CD4-positive, alpha-beta T cell treated with Interleukin-21 for 1 hour (primary cell): ENCODE measurements at places on chromosomes 3 and 15.

GRCh38 chr3:27613846-27614500 is 108.2 kb downstream of the EOMES start:
- no peak for DNase-seq

DNA sequence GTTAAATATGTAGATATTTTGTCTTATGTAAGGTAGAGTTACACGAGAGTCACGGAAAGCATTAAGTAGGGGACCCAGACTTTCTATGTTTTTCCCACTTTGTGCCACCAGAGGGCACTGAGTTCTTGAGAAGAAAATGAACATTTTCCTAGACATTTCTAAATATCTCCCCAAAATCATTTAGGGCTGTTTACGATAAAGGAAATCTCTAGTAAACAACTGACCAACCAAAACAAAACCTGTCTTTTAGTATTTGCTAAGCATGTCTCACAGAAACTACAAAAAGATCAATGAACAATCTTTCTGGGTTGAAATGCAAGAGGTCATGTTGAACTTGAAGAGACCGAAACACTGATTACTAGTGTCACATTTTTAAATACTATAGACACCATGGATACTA is 16.1 kb downstream of the POU1F1 start:
- peak; percentile 45 for DNase-seq

DNA sequence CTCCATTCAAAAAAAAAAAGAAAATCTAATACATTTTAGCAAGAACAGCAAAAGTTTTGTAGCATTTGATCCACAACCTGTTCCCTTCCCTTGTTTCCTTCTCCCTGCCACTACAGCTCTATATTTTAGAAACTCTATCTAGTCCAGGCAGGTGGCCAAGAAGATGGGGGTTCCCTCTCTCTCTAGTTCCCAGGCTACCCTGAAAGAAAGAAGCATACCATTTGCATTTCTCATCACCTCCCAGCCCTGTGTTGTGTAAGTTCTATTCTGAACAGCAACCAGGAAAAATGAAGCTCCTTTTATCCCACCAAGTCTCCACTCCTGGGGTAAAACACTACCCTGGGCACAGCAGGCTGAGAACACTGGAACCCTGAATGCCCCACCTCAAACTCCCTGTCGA is 100.0 kb downstream of the PCCB start:
- DNase-seq = no peak

- DNase-seq = no peak
Observed at GRCh38 chr3:124230998-124231397, 239.1 kb upstream of the ROPN1 start.

DNA sequence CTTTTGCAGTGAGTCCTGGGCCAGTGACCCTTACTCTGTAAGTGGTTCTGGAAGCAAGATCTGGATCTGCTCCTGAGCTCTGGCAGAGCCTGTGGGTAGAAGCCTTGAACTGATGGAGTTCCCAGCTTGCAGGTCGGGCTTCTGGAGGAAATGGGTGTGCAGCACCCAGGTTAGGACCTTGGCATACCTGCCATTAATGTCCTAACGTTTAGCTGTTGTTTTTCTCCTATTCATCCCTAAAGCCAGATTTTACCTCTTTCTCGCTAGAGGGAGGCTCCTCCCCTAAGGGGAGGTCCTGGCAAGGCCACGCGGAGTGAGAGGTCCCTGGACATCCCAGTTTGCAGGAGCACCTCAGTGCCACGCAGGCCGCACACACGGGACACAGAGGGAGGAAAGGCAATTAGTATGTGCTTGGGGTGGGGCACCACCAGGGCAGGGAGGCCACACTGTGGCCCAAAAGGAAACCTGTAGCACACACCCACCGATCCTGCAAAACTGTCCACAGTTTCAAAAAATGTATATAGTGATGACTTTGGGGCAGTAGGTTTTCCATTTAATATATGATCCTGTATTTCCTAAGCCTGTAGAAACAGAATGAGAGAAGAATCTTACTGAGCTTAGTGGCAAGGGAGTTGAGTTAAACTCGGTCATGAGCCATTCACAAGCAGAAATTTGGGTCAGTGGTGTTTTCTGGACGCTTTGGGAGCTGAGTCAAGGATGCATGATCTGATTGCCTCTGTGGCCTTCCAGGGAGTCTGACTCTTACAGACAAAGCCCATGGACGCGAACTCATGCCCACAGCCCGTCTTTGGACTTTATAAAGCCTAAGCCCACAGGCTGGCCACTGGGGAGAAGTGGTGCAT is 148.7 kb downstream of the LRRK1 start:
- DNase-seq = no peak

GRCh38 chr3:62562596-62562995 is 189.2 kb upstream of the FEZF2 start:
- no peak for DNase-seq

DNA sequence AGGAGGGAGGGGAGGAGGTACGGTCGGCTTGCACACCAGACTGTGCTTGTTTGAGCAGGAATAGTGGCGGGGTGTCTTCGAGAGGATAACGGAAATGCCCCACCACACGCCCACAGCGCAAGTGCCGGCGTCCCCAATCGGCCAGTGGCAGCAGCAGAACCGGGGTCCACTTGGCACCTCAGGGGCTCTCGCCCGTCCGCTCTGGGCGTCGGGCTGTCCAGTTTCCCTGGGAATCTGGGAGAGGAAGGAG is 53.7 kb downstream of the CCDC54 start:
- DNase-seq = peak; percentile 19

DNA sequence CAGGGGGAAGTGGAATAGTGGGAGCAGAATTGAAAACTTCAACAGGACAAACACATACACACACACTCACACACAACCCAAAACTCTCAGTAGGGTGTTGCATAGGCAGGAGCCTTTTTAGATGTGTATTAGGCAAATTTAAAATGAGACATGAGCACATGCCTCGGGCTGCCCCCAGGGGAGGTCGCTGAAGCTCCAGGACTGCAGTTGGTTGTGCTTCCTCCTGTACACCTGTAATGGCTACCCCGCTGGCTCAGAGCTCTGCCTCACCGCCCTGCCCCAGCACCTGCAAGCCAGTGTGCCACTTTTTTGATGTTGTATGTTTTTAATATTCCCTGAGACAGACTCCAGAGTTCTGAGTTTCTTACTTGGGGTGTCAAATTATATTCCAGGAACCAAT is 303.4 kb upstream of the NR2E3 start:
- no peak for DNase-seq
